Activated CD4-positive, alpha-beta memory T cell treated with anti-CD3 and anti-CD28 coated beads, Interleukin-2, amount 10 ng/mL, durations not matched to agents 7 days and 5 days (primary cell): ENCODE measurements at places on chromosomes 4 and X.

- DNase-seq, result no peak
Observed at GRCh38 chrX:74890676-74891430, 34.4 kb downstream of the NEXMIF start.

DNA sequence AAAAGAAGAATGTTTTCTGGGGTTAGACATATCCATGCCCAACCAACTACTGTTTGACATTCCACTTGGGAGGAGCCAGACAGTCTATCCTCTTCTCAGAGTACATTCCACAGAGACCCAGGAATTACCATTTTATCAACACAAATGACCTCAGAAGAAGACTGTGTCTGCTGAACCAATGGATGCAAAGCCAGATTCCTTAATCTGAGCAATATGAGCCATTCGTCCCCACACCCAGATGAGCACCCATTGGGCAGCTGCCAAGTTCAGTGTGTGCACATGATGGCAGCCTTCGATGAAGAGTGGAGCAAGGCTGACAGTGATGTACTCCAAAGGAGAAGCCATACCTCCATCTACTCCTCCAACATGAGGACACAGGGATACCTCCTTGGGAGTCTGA, 111.3 kb downstream of the ZNF674 start:
- no peak for DNase-seq

DNA sequence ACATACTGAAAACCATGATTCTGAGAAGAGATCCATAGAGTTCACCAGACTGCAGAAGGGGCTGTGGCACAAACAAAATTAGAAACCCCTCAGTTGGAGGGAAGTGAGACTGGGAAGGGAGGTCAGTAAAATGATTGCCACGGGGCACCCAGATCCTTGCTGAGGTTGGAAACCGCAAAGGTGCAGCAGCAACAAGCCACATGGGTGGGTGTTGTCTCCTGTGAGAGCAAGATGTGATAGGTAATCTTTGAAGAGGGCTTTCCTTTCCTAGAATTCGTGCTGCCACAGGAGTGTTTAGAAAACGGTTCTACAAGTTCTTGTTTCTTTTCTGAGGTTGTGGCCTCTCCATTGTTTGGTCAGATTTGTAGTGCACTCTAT, 85.5 kb downstream of the NFKB1 start:
- DNase-seq, result peak; percentile 70

GRCh38 chr4:184831153-184831552, 5.4 kb upstream of the ACSL1 start:
- DNase-seq, result no peak

DNA sequence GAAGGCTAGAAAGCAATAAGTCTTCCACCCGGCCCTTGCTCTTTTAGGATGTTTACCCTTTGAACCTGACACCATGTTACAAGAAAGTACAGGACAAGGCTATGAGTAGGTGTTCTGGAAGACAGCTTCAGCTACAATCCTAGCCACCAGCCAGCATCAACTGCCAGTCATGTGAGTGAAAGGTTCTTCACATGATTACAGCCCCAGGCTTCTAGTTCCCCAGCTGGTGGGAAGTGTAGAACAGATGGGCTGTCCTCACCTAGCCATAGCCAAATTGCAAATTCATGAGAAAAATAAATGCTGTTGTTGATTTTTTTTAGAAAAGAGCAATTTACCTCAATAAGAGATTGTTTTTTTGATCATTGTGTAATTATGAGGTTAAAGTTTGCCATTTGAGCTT, 60.8 kb downstream of the GRXCR1 start:
- DNase-seq, result no peak

GRCh38 chr4:115850799-115851509, 737.5 kb upstream of the NDST4 start:
- DNase-seq, result no peak

GRCh38 chrX:52355108-52355507, 13.7 kb upstream of the XAGE2 start:
- no peak for DNase-seq

GRCh38 chrX:130173190-130173895, 1.6 kb downstream of the RAB33A start:
- peak; percentile 68 for DNase-seq
